ENCODE measurements at places on chromosomes 2 and 18.
A peak's percentile ranks its signal among the peaks of the same experiment; 100 is the strongest.

- DNase-seq: no peak
Measured at GRCh38 chr2:109342930-109343329, 213.9 kb downstream of the SH3RF3 start.

DNA sequence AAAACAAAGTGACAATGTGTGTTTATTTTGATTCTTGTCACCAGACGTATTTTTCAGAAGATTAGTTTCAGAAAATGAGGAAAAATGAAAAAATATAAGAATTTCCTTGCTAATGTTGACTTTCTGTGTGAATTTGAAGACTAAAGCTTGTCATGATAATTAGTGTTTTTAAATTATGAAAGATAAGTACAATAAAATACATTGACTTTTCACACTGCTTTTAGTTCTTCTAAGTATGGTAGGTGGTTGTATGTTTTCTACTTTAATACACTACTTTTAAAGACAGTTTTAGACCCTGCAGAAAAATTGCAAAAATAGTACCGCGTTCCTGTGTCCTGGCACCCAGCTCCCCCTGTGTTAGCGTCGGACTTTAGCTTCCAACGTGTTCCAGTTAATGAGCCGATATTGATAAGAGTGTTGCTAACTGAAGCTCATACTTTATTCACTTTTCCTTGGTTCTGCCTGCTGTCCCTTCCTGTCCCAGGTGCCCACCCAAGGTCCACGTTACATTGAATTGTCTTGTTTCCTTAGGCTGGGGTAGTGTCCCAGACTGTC is 695 bp downstream of the RBFA start:
- peak; percentile 31 for DNase-seq

DNA sequence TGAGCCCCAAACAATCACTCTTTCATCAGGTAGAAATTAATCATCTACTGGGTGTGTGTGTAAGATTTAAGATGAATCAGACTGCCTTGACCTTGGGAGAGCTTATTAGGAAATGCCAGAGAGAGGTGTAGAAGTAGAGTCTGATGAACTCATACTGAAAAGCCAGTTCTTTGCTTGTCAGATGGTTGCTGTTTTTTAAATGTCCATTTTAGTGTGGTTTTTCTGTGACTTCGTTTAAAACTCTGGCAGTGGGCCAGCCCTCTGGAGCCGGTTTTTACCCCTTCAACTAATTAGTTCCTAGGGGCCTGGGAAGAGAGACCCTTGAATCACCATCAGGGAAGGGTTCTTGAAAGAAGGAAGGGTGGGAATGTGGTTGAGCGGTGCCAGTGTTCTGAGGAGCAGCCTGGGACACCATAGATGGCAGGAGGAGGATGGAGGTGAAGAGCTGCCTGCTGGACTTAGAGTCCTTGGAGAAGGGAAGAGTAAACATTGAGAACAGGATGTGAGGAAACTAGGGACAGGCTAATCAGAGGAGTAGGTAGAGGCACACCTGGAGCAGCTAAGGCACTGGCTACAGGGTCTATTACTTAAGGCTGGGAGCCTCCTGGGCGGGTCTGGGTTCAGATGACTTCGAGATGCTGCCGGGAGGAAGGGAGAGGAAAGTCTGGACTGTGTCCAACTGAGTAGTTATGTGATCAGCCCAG is 66.1 kb downstream of the LRRFIP1 start:
- no peak for DNase-seq

- DNase-seq: no peak
Measured at GRCh38 chr2:60484133-60484645, 69.3 kb downstream of the BCL11A start.

DNA sequence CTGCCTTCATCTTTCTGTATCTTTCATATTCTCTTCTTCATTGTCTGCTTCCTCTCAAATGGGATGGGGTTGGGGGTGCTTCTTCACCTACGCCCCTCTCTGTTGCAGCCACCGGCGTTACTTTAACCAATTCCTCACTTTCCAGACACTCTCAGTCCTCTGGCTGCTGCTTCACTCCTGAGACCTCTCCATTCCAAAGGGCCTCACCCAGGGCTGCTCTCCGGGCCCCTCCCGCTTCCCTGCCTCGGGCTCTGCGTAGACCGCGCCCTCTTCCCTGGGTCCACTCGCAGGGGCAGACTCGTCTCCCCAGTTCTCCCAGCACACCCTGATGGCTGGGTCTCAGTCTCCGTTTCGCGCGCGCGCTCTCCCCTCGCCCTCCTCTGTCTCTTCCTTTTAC is 926 bp downstream of the SERPINB8 start:
- no peak for DNase-seq
